NCI-H187 treated with DMSO at 0.1 percent for 48 hours (cell line): ENCODE measurements at places on chromosomes 2 and 18.

- no peak for DNase-seq
Measured at GRCh38 chr2:98777076-98777475, 46.1 kb upstream of the MGAT4A start.

DNA sequence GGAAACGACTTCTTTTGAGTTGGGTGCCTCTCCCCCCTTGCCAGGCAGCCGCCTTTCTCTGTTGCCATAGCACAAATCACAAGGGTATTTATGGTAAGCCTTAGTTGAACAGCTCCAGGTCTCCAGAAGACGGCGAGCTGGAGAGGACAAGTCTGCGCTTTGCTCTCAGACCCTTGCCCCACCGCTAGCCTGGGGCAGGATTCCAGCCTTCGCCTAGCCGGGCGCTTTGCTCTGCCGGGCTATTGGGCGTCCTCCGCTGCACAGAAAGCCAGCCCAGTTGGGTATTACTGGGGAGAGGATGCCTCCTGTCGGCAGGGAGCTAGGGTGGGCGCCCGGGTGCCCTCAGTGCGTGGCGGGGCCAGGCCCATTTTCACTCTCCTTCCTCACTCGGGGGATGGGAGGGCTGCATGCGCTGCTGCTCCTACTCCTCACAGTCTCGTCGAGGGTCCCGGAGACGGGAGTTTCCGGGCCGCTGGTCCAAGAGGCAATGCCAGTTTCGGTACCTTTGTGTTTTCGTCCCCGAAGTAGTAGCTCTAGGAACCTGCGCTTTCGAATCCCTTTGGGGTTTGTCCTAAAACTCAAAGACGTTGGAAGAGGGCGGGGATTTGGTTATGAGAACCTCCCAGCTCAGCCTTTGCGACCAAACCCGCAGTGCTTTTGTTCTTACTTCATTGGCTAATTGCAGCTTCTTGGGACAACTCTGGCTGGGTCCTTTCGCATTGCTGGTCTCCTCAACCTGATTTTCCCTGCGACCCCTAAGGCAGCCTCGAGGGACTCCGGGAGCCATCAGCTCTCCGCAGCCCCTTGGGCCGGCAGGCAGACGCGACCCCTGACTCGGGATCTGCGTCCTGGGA, 3.6 kb upstream of the DLX2 start:
- no peak for DNase-seq

DNA sequence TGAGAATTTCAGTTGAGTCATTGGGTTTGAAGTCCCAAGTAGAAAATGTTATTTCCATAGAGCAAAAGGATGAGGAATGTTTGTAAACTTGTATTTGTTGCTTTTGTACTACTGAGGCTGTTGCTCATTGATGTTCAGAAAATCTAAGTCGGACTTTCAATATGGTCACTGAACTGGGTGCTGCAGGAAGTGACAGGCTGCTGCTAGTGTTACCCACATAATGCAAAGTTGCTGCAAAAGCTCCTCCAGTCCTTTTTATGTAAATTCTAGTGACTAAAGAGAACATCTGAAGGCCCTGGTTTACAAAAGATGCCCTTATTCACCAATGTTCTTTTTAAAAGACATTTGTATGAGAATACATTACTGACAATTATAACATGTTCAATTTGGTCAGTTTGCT, 131.1 kb upstream of the FAM98A start:
- no peak for DNase-seq

- no peak for DNase-seq
Measured at GRCh38 chr2:176781570-176782217, 430.9 kb upstream of the HNRNPA3 start.

DNA sequence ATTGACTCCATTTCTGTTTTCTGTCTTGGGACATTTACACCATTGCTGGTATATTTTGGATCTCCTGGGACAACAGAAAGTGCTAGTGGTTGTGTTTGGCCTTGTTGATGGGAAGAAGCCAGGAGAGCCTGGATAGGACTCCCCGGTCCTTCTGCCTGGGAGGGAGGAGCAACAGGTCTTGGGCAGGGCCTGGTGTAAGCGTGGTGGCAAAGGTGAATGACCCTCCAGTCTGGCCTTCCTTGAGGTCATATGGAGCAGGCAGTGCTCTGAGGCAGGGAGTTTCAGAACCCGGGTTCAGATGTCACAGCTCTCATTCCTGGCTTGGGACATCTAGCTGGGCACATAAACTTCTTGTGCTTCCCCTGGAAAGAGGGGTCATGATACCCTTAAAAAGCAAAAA, 56.0 kb upstream of the RBM44 start:
- DNase-seq = no peak

DNA sequence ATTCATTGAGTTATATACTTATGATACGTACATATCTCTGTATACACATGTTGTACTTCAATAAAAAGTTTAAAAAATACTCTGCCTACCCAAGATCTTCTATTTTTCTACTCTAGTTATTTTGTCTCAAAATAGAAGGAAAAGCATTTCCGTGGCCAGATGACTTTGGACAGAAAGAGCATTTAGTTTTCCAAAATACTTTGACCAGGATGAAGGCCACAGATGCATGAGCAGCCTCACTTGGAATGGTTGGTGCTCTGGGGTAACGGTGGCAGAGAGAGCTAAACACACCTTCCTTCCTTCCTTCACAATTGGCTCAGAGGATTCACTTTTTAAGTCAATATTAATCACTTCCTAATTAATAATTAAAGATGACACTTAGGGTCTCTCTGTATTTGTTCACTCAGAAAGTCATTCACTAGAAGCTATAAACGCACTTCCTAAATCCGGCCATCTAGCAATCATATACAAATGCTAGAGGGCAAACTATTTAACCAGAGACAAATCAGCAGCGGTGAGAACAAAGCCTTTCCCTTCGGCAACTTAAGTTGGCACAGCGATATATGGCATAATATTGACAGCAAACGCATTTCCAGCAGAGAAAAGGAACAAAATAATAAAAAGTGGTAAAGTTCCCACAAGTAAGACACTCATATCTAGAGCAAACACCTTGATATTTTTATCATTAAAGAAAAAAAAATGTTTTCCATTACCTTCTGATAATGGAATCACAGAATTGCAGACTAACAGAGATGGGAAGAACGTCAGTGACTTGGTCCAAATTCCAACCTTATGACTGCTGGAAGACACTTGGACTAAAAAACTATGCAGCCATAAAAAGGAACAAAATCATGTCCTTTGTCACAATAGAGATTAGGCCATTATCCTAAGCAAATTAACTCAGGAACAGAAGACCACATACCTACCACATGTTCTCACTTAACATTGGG, 55.9 kb upstream of the NARS1 start:
- DNase-seq = no peak

DNA sequence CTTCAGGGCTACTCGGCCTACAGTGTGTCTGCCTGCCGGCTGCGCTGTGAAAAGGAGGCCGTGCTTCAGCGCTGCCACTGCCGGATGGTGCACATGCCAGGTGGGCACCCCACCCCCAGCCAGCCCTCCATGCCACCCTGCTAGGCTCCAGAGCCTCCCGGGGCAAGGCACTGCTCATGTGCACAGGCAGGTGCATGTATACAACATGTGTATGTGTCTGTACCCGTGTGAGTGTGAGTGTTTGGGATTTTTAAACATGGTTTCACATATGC, 11.3 kb downstream of the CHPF start:
- no peak for DNase-seq

DNA sequence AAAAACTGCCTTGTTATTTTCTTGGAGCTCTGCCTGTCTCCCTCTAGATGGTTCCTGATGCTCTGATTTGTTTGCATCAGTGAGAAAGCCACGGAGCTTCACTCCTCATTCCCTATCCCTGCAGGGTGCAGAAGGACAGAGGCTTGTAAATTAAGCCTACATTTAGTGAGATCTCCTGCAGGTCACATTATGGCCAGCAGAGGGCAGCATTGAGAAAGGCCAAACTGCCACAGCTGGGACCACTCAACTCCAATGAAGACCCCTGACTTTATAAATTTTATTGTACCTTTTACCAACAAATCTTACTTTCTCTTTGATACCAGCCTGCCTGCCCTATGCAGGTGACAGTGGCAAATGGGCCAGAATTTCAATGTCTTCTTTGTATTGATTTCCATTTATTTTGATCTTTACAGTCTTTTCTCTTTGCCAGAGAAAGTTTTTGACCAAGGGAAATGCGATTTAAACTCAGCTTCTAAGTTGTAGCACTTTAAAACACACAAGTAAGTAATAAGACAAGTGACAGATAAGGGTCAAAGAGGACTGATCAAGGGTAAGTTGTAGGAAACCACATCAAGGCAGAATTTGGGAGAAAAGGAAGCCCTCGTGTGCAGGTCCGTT, 1029.1 kb upstream of the KLHL29 start:
- no peak for DNase-seq

DNA sequence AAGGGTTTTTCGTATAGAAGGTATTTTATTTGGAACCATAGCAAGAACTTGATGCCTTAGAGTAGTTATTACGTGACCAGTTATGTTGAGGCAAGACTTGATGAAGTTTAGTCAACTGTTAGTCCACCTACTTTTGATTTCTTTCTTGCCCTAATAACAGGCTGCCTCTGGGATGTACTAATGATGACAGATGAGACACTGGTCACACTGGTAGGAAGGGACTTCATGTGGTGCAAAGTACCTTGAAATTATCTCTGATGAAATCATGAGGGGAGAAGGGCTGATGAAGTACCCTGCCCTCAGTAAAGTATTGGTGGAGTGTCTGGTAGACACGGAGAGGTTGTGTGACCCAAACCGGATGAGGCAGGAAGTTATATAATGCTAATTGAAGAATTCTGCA, 5.4 kb downstream of the DIS3L2 start:
- DNase-seq = no peak

DNA sequence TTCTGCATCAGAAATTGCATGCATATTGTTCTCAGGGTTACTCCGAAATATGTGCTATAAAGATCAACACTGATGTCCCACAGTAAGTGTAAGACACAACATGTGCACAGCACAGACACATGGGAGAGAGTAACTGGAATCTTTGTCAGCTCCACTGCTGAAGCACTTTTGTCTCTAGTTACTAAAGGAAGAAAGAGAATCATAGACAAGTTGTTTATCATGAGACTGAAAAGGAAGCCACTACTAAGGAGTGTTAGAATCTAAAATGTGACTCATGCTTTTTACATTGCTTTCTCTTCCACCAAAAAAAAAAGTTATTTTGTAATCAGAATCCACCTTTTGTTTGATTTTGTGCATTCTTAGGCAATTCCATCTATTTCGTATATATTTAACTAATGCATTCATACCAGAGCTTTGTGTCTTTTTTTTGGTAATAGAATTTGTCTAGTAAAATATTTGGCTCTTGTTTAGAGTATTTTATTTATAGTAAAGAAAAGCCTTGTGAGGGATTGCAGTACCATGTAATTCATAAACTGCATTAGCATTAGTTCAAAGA, 502.4 kb downstream of the FBXO15 start:
- DNase-seq = no peak

DNA sequence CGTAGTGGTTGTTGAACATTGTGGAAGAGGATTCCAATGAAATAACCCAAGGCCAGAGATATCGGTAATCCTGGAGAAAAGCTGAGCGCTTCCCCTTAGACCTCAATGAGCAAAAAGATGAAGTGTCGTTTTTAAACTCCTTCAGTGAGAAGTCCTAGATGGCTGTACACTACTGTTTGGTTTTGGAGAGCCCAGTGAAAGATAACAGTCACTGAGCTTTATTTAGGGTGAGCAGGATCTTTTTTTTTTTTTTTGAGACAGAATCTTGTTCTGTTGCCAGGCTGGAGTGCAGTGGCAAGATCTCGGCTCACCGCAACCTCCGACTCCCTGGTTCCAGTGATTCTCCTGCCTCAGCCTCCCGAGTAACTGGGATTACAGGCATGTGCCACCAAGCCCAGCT, 24.2 kb downstream of the LRRC30 start:
- no peak for DNase-seq

DNA sequence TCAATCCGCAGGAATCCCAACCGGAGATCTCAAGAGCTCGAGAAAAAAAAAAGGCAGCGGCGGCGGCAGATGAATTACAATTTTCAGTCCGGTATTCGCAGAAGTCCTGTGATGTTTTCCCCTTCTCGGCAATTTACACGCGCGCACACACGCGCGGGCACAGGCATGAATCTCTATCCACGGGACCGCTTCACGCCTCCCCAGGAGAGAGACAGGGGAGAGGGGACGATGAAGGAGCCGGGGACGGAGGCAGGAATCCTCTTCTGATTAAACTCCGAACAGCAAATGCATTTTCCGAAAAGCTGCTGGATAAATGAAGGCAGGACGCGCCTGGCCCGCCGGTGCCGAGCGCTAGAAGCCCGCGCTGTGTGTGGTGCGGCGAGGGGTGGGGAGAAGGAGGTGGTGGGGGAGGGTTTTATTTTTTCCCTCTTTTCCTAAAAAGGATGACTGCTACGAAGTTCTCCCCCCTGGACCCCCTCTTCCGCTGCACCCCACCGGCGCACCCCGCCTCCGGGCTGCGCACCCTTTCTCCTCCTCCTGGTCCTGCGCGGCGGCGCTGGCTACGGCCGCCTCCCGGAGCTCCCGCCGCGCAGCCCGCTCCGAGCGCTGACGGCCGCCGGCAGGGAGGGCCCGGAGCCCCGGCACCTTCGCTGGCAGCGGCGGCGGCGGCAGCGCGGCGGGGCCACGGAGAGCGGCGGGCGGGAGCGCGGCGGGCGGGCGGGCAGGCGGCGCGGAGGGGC, at the start of gene BCL2:
Gene BCL2 (minus strand): TSS at position 387 of the 740 bp plus-strand sequence.
- DNase-seq = no peak

GRCh38 chr18:59268127-59268720, 5.0 kb downstream of the RAX start:
- no peak for DNase-seq

DNA sequence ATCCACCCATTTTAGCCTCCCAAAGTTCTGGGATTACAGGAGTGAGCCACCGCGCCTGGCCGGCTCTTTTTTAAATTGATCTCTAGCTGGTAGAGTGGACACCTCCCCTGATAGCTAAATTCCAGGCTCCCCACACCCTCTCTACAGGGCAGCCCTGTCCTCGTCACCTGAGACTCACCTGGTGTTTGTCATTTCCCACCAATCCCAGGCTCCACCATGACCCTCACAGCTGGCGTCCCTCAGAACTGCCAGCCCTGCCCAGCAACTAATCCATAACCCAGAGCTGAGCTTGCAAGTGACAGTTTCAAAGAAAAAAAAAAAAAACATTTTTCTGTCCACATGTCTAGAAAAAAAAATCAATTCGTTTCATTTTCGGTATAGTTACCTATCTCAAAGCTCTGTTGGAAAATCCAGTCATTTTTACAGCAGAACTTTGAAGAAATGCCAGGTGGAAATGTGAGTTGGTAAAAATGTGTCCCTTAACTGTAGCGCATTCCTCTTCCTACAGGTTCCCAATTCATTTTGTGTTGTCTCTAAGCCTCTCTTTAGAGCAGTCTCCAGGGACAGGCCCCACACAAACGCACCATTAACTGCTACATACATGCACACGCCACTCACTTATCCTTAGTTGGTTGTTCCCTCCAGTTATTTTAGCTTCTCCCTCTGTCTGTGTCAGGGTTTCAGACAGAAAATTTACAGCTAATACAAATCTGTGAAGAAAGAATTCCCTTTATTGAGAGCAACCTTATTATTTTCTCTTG, 294.7 kb downstream of the FBXO15 start:
- no peak for DNase-seq

DNA sequence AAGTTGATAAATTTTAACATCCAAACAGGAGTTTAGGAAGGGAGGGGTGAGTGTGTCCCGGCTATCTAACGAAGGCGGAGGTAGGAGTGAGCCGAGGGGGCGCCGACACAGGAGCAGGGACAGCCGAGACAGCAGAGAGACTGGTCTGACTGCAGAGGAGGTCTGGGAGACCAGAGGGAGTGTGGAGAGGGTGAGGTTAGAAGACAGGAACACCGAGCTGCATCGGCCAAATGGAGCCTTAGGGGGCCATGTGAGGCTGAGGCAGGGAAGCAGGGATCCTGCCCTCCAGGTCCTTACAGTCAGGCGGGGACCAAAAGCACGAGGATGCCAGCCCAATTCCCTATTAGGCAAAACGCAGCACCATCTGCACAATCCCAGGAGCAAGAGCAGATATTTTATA, 67.0 kb downstream of the SFXN5 start:
- DNase-seq = no peak

GRCh38 chr2:128805918-128806317, 487.2 kb upstream of the HS6ST1 start:
- DNase-seq = no peak
